Peyer's patch (tissue), 4 donors: ENCODE measurements at places on chromosomes 5 and 9. TPM values are rescaled to one million over a fixed set of nuclear protein-coding genes. Genes with fewer than 3 reads are reported as not detected.

- no peak overlapping the region for H3K27ac ChIP-seq
- H3K27me3 ChIP-seq: no peaks in the 10 kb centered on the region
- no peaks in the 10 kb centered on the region for H3K4me1 ChIP-seq
- no peak for DNase-seq
These were observed 32.1 kb upstream of the BASP1 start for GRCh38 chr5:17185349-17185748.

DNA sequence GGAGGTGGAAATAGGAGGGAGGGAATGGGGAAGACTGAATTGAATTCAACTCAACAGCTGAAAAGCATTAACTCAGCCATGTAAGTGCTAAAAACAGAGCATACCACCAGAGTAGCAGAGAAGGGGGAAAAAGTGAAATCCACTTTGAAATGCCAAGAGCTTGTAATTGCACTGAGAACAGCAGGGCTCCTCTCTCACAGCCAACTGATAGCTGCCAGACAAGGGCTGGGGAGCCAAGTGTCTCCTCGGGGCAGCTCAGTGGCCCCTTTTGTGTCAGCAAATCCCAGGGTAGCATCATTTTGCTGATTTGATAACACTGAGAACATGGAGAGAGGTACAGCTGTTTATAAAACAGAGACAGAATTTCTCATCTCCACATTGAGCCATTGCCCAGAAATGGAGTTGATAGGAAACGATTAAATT is 182.5 kb downstream of the FRMD3 start:
- DNase-seq: no peak
- no peaks in the 10 kb centered on the region for H3K36me3 ChIP-seq
- no peak overlapping the region for H3K4me3 ChIP-seq
- H3K4me1 ChIP-seq: no peaks in the 10 kb centered on the region
- H3K27ac ChIP-seq: no peak overlapping the region

The CCL21 gene
- total RNA-seq: 54.7 TPM

DNA sequence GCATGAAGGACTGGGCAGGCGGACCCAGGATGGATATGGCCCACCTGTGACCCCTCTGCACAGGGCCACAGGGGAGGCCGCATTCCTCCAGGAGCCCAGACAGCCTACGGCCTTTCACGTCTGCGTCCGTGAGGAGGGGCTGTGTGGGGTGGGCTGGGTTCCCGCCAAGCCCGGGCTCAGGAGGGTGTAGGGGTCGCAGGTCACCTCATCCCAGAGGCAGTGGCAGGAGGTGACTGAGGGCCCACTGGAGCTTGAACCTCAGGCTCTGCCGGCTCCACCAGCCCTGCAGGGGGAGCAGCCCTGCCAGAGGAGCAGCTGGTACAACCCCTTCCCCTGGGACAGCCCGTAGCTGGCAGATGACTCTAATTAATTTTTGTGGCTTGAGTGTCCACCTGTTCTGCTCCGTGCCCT is 40.7 kb upstream of the CACNA1B start:
- no peaks in the 10 kb centered on the region for H3K4me1 ChIP-seq
- H3K36me3 ChIP-seq: no peaks in the 10 kb centered on the region
- no peak overlapping the region for H3K4me3 ChIP-seq
- H3K27me3 ChIP-seq: no peaks in the 10 kb centered on the region

GRCh38 chr5:65790371-65791163 is 68.6 kb downstream of the NLN start:
- H3K27me3 ChIP-seq: no peaks in the 10 kb centered on the region
- no peaks in the 10 kb centered on the region for H3K36me3 ChIP-seq
- no peaks in the 10 kb centered on the region for H3K4me1 ChIP-seq
- no peak for DNase-seq
